ENCODE measurements at places on chromosomes 11 and 22. TPM values are rescaled to one million over a fixed set of nuclear protein-coding genes. Genes with fewer than 3 reads are reported as not detected.

DNA sequence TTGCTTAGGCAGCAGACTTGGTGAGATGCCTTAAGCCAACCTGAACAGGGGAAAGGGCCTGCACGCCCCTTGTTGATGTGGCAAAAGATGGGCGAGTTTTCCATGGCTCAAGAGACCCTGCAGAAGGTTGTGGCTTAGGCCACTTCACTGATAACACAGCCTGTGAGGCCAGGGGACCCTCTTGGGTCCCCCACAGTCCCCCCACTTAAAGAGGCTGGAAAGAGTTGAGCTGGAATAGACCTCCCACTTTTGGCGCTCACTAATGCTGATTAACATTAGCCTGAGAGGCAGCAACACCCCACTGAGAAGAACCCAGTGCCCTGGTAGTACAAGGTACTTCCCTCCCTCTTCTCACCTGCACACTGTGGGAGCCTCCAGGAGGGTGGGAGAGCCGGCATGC is 107.5 kb downstream of the TRIM29 start:
- peak; percentile 32 for DNase-seq

GRCh38 chr11:87803748-87804147 is 371.5 kb downstream of the RAB38 start:
- no peak for DNase-seq

GRCh38 chr11:128776424-128777284 is 82.8 kb downstream of the FLI1 start:
- peak; percentile 86 for DNase-seq

DNA sequence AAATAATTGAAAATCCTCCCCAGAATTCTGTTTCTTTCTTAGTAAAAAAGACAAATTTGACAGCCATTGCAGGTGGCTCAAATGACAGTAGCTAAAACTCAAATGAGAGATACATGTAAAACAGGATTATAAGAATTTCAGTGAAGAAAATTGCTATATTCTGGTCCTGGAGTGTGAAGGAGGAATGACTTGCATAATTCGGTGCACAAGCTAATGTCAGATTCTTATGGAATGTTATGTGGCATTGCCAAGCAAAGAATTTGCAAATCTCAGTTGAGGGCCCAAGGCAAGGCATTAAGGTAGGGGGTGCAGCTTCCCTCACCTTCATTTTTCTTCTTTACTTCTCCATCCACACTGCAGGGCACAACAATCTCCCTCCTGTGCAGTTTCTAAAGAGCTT is 35.4 kb downstream of the RAB38 start:
- no peak for DNase-seq

- DNase-seq: no peak
Measured at GRCh38 chr11:68071281-68072048, 32.6 kb downstream of the TCIRG1 start.

The TTC28 gene
- 36.6 TPM for total RNA-seq

The MRGPRE gene
- not detected for total RNA-seq
